ENCODE measurements at places on chromosomes 11 and 22. TPM values are rescaled to one million over a fixed set of nuclear protein-coding genes. Genes with fewer than 3 reads are reported as not detected.
A peak's percentile ranks its signal among the peaks of the same experiment; 100 is the strongest.

The ZFP91 gene
- 21.4 TPM for polyA plus RNA-seq

DNA sequence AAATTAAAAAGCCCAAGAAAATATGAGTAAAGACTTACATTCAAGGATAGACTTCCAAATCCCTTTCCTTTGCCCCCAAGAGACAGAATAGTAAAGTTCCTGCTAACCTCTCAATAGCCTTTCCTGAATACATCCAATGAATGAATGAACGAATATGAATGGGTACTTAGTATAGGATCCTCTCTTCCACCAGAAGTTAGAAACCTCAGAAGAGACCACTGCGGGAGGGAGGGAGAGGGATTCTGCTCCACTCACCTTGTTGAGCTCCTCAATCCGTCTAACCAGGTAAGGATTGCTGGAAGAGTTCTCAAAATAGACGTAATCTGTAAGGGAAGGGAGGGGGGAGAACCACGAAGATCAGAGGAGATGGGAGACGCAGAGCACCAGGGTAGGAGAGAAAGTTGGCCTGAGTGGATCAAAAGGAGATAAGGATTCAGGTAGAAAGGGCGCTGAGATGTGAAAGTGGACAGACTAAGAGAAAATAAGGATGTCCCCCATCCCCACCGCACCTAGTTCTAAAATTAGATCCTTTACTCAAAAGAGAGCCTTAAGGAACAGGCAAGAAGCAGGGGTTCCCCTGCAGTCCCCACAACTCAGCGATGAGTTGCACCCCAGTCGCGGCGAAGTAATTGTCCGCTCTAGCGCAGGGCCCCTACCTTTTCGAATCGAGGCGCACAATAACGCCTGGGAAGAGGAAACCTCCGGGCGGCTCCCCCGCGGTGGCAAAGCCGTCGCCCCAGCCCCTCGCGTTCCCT lies 1.1 kb downstream of the MTA2 start:
- DNase-seq = no peak

DNA sequence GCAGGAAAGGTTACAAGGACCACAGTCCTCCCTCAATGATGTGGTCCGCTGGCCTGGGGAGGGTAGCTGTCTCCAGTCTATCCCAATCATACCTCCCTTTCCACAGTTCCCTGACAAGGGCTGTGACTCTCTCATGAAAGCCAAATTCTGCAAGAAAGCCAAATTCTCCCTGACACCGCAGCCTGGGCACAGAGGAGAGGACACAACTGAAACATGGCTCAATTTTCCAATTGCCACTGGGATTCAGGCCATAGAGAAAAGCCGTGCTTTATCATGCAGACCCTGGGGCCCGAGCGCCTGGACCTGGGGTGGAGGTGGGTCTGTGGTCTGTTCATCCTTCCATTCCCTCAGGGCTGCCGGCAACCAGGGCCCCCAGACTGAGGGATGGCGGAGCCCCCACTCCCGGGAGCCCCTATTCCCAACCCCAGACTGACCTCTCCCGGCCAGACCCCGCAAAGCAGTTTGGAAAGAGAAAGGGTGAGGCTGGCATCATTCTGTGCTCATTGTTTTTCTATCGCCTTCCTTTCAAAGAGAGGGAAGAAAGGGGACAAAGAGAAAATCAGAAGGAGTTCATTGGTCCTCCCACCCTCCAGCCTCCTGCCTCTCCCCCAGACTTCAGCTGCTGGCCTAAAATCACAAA lies 239.5 kb downstream of the BUD13 start:
- no peak for DNase-seq

The KCNE3 gene
- 0.38 TPM for polyA plus RNA-seq

The LAMTOR1 gene
- 142 TPM for polyA plus RNA-seq

DNA sequence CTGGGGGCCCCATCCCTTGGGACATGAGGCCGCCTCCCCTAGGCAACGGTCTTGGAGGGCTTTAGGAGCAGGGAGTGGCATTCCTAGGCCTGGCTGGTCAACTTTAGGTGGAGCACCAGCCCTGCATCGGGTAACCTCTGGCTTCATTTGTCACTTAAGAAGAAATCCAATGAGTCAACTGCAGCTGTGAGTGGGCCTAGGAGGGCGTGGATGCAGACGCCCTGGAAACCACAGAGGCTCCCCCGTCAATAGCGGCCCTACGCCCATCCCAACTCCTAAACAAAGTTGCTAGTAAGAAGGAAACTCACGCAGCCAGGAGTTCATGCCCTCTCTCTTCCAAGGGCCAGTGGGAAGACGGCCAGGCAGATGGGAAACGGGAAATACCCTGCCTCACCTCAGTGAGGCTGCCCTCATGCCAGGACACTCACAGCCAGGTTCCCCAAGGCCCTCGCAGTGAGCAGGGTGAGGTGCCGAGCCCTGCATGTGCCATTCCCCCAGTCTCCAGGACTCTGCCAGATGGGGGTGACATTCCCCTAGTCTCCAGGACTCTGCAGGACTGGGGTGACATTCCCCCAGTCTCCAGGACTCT lies 20.8 kb downstream of the BID start:
- DNase-seq = peak; percentile 55

The ANO9 gene
- polyA plus RNA-seq = not detected

DNA sequence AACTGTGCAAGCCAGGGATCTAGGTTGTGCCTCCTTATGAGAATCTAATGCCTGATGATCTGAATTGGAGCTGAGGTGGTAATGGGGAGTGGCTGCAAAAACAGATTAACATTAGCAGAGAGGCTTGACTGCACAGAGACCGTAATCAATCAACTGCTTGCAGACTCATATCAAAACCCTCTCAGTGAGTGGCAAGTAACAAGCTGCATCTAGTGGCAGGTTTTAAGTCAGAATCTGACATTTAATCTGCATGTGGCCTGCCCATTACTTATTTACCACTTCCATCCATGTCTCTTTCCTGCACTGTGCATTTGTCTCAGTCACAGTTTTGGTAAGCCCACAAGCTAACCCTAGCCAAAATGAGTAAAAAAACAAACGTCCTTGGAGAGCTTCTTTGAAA lies 11.2 kb downstream of the C11orf58 start:
- DNase-seq = no peak

DNA sequence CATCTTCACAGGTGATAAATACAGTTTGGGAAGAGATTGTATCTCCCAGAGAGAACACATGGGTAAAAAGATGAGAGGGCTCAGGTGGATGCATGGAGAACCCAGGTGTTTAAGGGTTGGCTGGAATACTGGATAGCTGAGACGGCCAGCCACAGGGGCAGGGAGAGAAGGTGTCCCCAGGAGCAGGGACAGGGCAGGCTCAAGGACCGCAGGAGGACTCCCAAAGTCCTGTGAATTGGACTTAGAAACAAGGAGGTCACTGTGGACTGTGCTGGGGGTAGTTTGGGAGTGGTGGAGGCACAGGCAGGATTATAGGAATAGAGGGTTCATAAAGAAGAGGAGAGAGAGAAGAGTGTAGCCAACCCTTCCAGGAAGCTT lies 103.8 kb upstream of the PARVA start:
- no peak for DNase-seq

- DNase-seq = peak; percentile 33
Measured at GRCh38 chr22:44736581-44737405, 15.6 kb upstream of the ARHGAP8 start.

The TEAD1 gene
- 52.4 TPM for polyA plus RNA-seq

DNA sequence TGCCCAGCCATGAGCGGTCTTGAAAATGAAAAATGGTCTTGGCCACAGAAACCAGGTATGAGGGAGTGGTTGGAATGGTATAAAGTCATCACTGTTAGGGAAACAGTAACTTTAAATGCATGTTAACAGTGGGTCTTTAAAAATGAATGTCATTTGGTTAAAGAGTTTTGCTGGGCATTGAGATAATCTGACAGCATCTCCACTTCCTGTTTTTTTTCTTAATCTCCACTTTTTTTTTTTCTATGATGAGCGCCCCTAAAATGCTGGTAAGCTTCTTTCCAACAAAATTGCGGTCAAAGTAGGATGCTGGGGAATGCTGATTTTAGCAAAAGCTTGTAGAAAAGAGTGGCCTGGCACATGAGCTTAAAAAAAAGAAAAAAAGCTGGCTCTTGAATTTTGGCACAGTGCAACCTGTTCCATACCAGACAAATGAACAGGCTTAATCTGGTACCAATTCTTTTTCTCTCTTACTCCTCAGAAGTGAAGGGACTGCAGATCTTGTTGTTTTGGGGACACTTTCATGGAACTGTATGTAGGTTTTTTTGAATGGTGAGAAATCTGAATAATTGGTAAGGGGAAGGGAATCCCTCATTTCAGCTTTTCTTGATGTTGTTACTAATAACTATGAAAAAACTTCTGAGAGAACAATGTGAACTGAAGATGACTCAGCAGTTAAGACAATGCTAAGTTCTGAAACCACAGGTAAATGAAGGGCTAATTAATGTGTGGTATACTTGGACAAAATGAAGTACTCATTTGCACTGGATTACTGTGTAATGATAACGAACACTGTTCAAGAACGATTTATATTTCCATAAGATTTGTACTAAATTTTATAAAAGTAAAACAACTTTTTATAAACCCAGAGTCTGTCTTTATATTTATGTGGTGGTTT lies 3.1 kb upstream of the ARHGEF12 start:
- peak; percentile 75 for DNase-seq

GRCh38 chr11:14012846-14013245 lies 50.3 kb downstream of the SPON1 start:
- peak; percentile 68 for DNase-seq

- peak; percentile 88 for DNase-seq
Measured at GRCh38 chr11:46916286-46917108, 1.9 kb downstream of the LRP4 start.

The SPON1 gene
- 3.8 TPM for polyA plus RNA-seq

DNA sequence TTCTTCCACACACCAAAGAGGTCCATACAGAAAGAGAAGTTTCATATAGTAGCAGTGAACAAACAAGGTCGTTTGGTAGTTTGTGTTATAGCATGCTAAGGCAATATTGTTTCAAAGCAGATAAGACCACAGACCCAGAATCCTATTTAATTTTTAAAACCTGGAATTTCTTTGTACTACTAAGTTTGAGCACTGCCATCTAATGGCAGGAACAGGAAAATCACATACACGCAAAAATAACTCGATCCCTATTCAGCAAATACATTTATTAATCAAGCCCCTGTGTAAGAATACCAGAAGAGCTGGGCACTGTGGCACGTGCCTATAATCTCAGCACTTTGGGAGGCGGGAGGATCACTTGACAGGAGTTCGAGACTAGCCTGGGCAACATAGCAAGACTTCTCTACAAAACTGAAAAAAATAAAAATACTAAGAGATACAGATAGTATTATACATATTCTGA lies 2.9 kb upstream of the BTBD10 start:
- DNase-seq = peak; percentile 54

- DNase-seq = no peak
Measured at GRCh38 chr11:62062223-62062861, 61.5 kb upstream of the INCENP start.

- peak; percentile 43 for DNase-seq
Measured at GRCh38 chr22:35986088-35986487, 42.5 kb downstream of the RBFOX2 start.

GRCh38 chr11:61654397-61654829 lies 25.8 kb upstream of the DAGLA start:
- no peak for DNase-seq

DNA sequence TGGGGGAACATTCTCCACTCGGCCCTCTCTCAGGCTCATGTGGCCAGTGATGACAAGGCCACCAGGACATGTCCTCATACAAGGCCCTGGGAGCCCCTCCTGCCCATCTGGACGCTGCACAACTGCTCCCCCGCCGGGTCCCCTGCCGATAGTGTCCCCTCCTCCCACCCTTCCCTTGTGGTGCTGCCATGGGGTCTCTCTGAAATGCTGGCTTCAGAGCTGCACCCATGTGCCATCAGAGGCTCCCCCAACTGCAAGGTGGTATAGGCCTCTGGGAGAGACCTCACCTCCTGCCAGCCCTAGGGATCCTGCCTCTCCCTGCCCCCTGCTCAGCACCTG lies 113.0 kb downstream of the KCNQ1OT1 start:
- DNase-seq = no peak

GRCh38 chr22:49820984-49821383 lies 6.7 kb downstream of the BRD1 start:
- peak; percentile 42 for DNase-seq

The GRAP2 gene
- polyA plus RNA-seq = not detected

The IFTAP gene
- polyA plus RNA-seq = 27.1 TPM

DNA sequence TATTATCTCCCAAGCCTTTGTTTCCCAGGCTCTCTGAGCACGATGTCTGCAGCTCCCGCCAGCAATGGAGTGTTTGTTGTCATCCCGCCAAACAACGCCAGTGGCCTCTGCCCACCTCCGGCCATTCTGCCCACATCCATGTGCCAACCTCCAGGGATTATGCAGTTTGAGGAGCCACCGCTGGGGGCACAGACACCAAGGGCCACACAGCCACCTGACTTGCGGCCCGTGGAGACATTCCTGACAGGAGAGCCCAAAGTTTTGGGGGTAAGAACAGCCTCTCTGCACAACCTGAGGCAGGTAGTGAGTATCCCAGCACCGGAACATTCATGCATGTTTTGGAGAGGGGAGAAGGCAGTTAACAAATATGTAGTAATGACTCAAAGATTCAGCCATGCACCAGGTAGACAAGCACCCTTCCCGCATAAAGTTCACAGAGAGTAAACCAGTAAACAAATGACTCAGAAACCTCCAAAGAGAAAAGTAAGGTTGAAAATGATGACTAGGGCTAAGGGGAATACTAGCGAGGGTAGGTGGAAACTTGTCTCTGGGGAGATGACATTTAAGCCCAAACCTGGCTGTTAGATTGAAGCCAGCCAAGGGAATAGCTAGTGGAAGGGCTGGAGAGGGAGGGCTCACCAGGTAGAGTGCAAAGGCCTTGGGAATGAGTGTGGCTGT lies 7.2 kb downstream of the MS4A15 start:
- DNase-seq = no peak

GRCh38 chr11:104584823-104585222 lies 313.4 kb downstream of the CASP12 start:
- DNase-seq = no peak

The YPEL1 gene
- 1.1 TPM for polyA plus RNA-seq

DNA sequence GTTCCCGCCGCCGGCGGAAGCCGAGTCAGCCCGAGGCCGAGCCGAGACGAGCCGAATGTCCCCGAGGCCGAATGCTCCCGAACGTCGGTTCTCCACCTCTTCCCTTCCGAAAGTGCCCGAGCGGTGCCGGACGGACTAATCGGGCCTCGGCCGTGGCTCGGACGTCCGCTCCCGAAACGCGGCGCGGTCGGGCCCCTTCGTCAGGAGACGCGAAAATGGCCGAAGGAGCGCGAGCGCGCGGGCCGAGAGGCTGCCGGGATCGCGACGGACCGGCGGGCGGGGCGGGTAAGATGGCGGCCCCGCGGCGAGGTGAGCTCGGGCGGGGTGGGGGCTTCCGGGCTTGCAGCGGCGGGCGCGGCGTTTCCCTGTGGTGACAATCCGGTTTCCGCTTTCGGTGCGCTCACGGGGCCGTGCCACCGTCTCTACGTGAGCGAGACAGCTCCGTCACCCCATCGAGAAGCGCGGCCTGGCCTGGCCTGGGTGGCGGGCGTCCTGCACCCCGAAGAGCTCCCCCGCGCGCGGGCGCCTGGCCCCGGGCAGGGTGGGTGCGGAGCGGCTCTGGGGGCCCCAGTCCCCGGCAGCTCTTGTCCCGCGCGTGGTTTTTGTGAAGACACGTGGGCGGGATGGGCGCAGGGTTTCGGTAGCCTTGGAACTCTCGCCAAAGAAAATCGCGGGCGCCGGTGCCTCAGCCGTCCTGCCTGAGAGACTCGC lies at the start of gene TMEM80:
TMEM80 (plus strand) TSS at position 279 of the 711 bp plus-strand sequence; CDS start at position 291, 12 bp downstream.
- peak; percentile 100 for DNase-seq

The SLN gene
- not detected for polyA plus RNA-seq
